Fibroblast of lung (primary cell): ENCODE measurements at places on chromosomes 2 and 18. TPM values are rescaled to one million over a fixed set of nuclear protein-coding genes. Genes with fewer than 3 reads are reported as not detected.

- H3K27me3 ChIP-seq: no peaks in the 10 kb centered on the region
- H3K27ac ChIP-seq: no peak overlapping the region
- peaks cover 4% of the 10 kb centered on the region for H3K36me3 ChIP-seq
- no peaks in the 10 kb centered on the region for H3K4me1 ChIP-seq
- no peak overlapping the region for H3K4me3 ChIP-seq
Observed at GRCh38 chr2:239189711-239190131, 211.1 kb downstream of the HDAC4 start.

DNA sequence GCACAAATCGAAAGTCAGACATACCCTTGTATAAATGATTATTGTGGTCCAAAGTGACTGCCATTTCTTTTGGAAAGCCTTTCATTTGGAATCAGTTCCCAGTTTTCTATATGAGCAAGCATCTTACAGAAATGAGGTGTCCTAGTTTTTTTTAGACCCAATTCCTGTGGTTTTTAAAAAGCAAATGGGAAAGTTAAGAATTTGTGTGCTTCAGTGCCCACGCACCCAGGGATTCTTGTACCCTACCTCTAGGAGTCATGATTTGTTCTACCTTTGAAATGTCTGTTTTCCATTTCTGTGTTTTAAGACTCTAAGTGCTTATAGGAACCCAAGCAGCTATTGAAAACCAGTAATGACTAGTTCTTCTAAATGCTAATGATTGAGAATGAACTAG lies 218.1 kb downstream of the CAMKMT start:
- no peaks in the 10 kb centered on the region for H3K4me1 ChIP-seq
- no peak overlapping the region for H3K4me3 ChIP-seq
- no peaks in the 10 kb centered on the region for H3K27me3 ChIP-seq
- peak; percentile 56 for DNase-seq
- no peak overlapping the region for H3K27ac ChIP-seq

GRCh38 chr2:189585226-189585756 lies 4.7 kb upstream of the SLC40A1 start:
- H3K27me3 ChIP-seq: peaks cover 3% of the 10 kb centered on the region
- H3K36me3 ChIP-seq: no peaks in the 10 kb centered on the region
- peaks cover 2% of the 10 kb centered on the region for H3K4me1 ChIP-seq
- no peak overlapping the region for H3K4me3 ChIP-seq
- DNase-seq: no peak

DNA sequence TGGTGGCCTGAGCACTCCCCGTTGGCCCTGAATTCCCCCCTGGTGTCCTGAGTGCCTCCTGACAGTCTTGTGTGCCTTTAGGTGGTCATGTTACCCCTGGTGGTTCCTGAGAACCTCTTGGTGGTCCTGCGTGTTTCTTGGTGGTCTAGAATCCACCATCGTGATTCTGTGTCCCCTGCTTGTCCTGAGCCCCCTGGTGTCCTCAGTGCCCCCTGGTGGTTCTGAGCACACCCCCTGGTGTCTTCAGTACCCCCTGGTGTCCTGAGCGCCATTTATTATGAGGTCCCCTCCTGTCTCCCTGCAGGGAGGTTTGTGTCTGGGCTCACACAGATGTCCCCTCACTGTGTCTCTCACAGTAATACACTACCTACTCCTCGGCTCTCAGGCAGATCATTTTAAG lies 61.3 kb upstream of the MAL start:
- DNase-seq: no peak
- H3K36me3 ChIP-seq: no peaks in the 10 kb centered on the region
- no peak overlapping the region for H3K4me3 ChIP-seq
- H3K27me3 ChIP-seq: no peaks in the 10 kb centered on the region
- H3K27ac ChIP-seq: no peak overlapping the region

- DNase-seq: peak; percentile 42
- H3K4me1 ChIP-seq: peaks cover 7% of the 10 kb centered on the region
- no peaks in the 10 kb centered on the region for H3K27me3 ChIP-seq
- no peak overlapping the region for H3K4me3 ChIP-seq
Observed at GRCh38 chr2:96832754-96833507, 10.9 kb downstream of the ANKRD23 start.

DNA sequence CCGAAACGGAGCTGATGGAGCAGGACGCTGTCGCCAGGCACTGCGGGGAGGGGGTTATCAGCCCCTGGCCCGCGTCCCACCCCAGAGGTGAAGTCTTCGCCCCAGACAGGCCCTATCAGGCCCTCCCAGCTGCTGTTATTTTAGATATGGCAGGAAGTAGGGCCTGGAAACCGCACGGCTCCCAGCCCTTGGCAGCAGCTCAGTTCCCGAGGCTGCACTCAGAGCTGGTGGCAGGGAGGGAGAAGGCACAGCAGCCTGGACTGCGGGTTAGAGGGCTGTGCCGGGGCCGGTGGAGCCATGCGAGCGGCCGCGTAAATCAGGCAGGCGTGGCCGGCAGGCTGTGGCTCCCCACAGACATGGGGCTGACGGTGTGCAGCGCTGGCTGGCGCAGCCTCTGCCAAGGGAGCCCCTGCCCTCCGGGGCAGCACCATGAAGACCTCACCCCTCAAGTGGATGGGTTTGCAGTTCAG lies 111.4 kb downstream of the NFATC1 start:
- H3K4me3 ChIP-seq: peak overlapping the region; percentile 23
- H3K36me3 ChIP-seq: no peaks in the 10 kb centered on the region
- H3K27ac ChIP-seq: peak overlapping the region; percentile 32

ABCG5 gene
- not detected in 2 replicates for total RNA-seq
